Activated naive CD8-positive, alpha-beta T cell treated with anti-CD3 and anti-CD28 coated beads, Interleukin-2, amount 10 ng/mL, durations not matched to agents 7 days and 5 days (primary cell): ENCODE measurements at places on chromosomes 12 and 14. TPM values are rescaled to one million over a fixed set of nuclear protein-coding genes. Genes with fewer than 3 reads are reported as not detected.

CLSTN3 gene
- 99.3 TPM for total RNA-seq

YEATS4 gene
- 42.6 TPM for total RNA-seq

IGFBP6 gene
- 2.0 TPM for total RNA-seq

NRXN3 gene
- not detected for total RNA-seq

IFNG gene
- total RNA-seq = 0.91 TPM

SUPT16H gene
- 121 TPM for total RNA-seq

KRAS gene
- 33.7 TPM for total RNA-seq

ARHGDIB gene
- 1,244 TPM for total RNA-seq

REP15 gene
- 0.28 TPM for total RNA-seq

C14orf119 gene
- 47.4 TPM for total RNA-seq

LRIG3 gene
- not detected for total RNA-seq

PRIMA1 gene
- not detected for total RNA-seq

DNA sequence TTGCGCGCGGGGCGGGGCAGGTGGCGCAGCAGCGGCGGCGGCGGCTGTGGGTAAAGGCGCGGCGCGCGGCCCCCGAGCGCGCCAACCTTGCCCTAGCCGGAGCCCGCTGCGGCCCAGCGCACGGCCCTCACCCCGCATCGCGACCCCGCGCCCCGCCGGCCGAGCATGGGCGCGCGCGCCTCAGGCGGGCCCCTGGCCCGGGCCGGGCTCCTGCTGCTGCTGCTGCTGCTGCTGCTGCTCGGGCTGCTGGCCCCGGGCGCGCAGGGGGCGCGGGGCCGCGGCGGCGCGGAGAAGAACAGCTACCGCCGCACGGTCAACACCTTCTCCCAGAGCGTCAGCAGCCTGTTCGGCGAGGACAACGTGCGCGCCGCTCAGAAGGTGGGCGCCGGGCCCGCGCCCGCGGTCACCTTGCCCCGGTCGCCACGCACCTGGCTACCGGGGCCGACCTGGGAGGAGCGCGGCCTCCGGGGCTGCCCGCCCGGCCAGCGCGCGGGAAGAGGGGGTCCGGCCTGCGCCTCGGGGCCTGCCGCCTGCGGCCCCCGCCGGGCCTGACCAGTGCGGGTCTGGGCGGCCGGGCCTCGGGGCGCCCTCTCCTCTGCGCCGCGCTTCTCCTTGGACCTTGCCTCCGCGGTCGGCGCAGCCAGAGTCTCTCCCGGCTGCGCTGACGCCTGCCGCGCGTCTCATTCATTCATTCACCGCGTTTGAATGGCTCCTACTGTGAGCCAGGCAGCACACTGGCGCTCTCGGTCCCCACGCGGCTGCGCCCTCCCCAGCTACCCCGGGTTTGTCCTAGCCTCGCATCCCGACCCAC lies at the start of gene BRI3BP:
Gene BRI3BP, plus strand, starts transcription at position 20 of the 811 bp plus-strand sequence. Its CDS starts 146 bp downstream, at position 166.
- H3K4me3 ChIP-seq = peak within 1 kb of the TSS; percentile 95
- H3K4me1 ChIP-seq = peaks cover 21% of the 10 kb centered on the region

DNA sequence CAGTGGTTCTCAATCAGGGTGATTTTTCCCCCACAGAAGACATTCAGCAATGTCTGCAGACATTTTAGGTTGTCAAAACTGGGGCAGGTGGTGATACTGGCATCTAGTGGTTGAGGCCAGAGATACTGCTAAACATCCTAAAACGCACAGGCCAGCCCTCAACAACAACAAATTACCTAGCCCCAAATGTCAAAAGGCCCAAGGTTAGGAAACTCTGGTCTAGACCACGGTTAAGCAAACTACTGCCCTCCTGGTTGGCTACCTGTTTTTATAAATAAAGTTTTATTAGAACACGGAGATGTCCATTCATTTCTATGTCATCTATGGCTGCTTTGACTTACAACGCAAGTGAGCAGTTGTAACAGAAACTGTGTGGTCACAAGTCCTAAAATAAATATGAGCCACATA lies 186.7 kb downstream of the EFCAB11 start:
- no peaks in the 10 kb centered on the region for H3K36me3 ChIP-seq
- H3K4me3 ChIP-seq = peak overlapping the region; percentile 67
- DNase-seq = peak; percentile 41
- peaks cover 42% of the 10 kb centered on the region for H3K4me1 ChIP-seq
- peaks cover 6% of the 10 kb centered on the region for H3K27me3 ChIP-seq

DNA sequence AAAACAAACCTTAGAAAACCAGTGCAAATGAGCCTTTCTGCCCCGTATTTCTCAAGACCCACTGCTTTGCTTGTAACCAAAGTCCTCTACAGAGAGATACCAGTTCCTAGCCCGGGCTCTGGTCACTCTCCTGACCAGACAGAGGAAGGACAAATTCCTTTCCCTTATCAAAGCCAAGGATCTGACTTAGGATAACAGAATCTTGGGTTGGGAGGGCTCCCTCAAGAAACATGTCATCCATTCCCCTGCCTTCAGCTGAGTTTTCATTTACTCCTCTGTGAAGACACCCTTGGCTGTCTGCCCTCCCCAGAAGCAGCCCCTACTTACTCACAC lies 116.0 kb upstream of the PARP11 start:
- DNase-seq = no peak
- peaks cover 4% of the 10 kb centered on the region for H3K36me3 ChIP-seq
- no peak overlapping the region for H3K4me3 ChIP-seq

DNA sequence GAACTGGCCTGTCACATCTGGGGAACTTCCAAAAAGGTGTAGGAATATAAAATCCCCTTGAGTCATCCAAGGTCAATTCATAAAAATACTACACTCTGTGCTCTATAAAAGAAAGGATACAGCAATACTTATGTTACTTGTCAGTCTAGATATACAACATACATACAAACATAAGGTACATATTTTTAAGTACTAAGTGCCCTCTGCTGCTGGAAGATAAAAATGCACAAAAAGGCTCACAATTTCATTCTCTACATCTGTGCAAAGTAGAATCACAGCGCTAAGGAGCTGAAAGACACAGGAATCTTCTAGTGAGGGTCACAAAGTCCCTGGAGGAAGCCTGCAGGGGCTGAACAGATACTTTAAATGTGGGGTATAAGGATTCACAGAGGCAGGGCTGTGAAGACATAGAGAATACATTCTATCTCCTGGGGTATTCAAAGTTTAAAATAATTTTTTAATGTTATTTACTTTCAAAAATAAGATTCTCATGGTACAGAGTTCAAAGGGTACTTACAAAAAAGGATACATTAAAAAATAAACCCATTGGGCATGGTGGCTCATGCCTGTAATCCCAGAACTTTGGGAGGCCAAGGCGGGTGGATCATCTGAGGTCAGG lies 10.2 kb upstream of the GOLGA5 start:
- peaks cover 11% of the 10 kb centered on the region for H3K4me1 ChIP-seq
- no peaks in the 10 kb centered on the region for H3K27me3 ChIP-seq
- DNase-seq = no peak
- H3K4me3 ChIP-seq = no peak overlapping the region

- no peaks in the 10 kb centered on the region for H3K27me3 ChIP-seq
- no peak for DNase-seq
- H3K36me3 ChIP-seq = peaks cover 23% of the 10 kb centered on the region
- peaks cover 2% of the 10 kb centered on the region for H3K4me1 ChIP-seq
Observed at GRCh38 chr12:26648066-26648465, 184.9 kb downstream of the ITPR2 start.

GRCh38 chr14:100391724-100392123 lies 68.6 kb downstream of the SLC25A47 start:
- H3K4me1 ChIP-seq = peaks cover 8% of the 10 kb centered on the region
- no peak for DNase-seq
- no peak overlapping the region for H3K4me3 ChIP-seq
- H3K27me3 ChIP-seq = no peaks in the 10 kb centered on the region

- no peak for DNase-seq
- H3K27me3 ChIP-seq = peaks cover 10% of the 10 kb centered on the region
- no peaks in the 10 kb centered on the region for H3K4me1 ChIP-seq
- no peak overlapping the region for H3K4me3 ChIP-seq
- no peak overlapping the region for H3K27ac ChIP-seq
Observed at GRCh38 chr12:45008211-45008610, 42.7 kb downstream of the DBX2 start.

GRCh38 chr14:101601606-101602465 lies 40.5 kb downstream of the DIO3 start:
- H3K27me3 ChIP-seq = peaks cover 17% of the 10 kb centered on the region
- H3K27ac ChIP-seq = no peak overlapping the region
- DNase-seq = peak; percentile 15
- no peak overlapping the region for H3K4me3 ChIP-seq
- peaks cover 13% of the 10 kb centered on the region for H3K36me3 ChIP-seq
- H3K4me1 ChIP-seq = peaks cover 18% of the 10 kb centered on the region

DNA sequence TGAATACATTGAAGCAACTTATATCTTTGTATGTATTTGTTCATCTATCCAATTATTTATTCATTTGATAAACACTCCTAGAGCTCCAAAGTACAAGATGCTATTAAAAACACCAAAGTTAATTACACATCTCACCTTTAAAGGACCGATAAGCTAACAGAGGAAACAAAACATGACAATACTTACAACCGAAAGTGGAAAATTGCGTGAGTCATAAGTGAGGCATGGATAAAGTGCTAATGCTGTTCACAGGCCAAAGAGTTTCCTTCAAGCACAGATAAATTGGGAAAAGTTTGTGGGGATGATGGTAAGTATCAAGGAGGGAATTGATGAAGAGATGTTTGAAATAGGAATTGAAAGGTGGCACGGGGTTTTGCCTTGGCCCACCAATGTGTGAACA lies 172.8 kb upstream of the KITLG start:
- DNase-seq = no peak
- H3K27me3 ChIP-seq = no peaks in the 10 kb centered on the region
- H3K4me3 ChIP-seq = no peak overlapping the region

GRCh38 chr12:5758347-5758746 lies 186.7 kb downstream of the ANO2 start:
- DNase-seq = no peak
- no peaks in the 10 kb centered on the region for H3K36me3 ChIP-seq
- peaks cover 35% of the 10 kb centered on the region for H3K27me3 ChIP-seq
- no peak overlapping the region for H3K27ac ChIP-seq
- H3K4me3 ChIP-seq = no peak overlapping the region
- H3K4me1 ChIP-seq = no peaks in the 10 kb centered on the region

GRCh38 chr14:56491299-56492285 lies 88.0 kb upstream of the TMEM260 start:
- H3K27ac ChIP-seq = no peak overlapping the region
- DNase-seq = no peak
- H3K4me3 ChIP-seq = no peak overlapping the region
- peaks cover 4% of the 10 kb centered on the region for H3K4me1 ChIP-seq
- H3K36me3 ChIP-seq = no peaks in the 10 kb centered on the region

DNA sequence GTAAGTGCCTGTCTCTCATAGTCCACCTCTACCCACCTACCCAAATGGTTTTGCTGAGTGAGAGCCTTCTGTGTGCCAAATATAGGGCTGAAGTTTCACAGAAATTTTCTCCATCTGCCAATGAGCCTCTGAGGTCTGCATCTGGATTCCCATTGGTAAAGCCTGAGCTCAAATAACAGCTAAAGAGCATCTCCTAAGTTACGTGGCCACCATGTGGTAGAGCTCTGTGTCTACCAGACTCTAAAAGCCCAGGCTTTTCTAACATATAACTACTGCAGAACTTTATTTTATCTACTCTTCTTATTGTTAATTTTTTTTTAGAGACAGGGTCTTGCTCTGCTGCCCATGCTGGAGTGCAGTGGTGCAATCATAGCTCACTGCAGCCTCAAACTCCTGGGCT lies 16.0 kb downstream of the AMDHD1 start:
- H3K36me3 ChIP-seq = no peaks in the 10 kb centered on the region
- DNase-seq = no peak
- no peaks in the 10 kb centered on the region for H3K27me3 ChIP-seq
- no peaks in the 10 kb centered on the region for H3K4me1 ChIP-seq
- H3K27ac ChIP-seq = no peak overlapping the region
- H3K4me3 ChIP-seq = no peak overlapping the region

- peak overlapping the region; percentile 86 for H3K4me3 ChIP-seq
- peaks cover 42% of the 10 kb centered on the region for H3K4me1 ChIP-seq
- peaks cover 3% of the 10 kb centered on the region for H3K27me3 ChIP-seq
- peak; percentile 55 for DNase-seq
- H3K27ac ChIP-seq = peak overlapping the region; percentile 83
Observed at GRCh38 chr12:8033153-8034044, 883 bp downstream of the FOXJ2 start.

GRCh38 chr12:53068811-53069585 lies 10.2 kb downstream of the SPRYD3 start:
- H3K4me3 ChIP-seq = no peak overlapping the region
- no peaks in the 10 kb centered on the region for H3K27me3 ChIP-seq
- peaks cover 19% of the 10 kb centered on the region for H3K36me3 ChIP-seq
- H3K27ac ChIP-seq = no peak overlapping the region

GRCh38 chr14:70714055-70714550 lies 72.4 kb downstream of the TTC9 start:
- H3K36me3 ChIP-seq = no peaks in the 10 kb centered on the region
- peaks cover 5% of the 10 kb centered on the region for H3K27me3 ChIP-seq
- H3K4me3 ChIP-seq = no peak overlapping the region
- H3K4me1 ChIP-seq = peaks cover 3% of the 10 kb centered on the region

DNA sequence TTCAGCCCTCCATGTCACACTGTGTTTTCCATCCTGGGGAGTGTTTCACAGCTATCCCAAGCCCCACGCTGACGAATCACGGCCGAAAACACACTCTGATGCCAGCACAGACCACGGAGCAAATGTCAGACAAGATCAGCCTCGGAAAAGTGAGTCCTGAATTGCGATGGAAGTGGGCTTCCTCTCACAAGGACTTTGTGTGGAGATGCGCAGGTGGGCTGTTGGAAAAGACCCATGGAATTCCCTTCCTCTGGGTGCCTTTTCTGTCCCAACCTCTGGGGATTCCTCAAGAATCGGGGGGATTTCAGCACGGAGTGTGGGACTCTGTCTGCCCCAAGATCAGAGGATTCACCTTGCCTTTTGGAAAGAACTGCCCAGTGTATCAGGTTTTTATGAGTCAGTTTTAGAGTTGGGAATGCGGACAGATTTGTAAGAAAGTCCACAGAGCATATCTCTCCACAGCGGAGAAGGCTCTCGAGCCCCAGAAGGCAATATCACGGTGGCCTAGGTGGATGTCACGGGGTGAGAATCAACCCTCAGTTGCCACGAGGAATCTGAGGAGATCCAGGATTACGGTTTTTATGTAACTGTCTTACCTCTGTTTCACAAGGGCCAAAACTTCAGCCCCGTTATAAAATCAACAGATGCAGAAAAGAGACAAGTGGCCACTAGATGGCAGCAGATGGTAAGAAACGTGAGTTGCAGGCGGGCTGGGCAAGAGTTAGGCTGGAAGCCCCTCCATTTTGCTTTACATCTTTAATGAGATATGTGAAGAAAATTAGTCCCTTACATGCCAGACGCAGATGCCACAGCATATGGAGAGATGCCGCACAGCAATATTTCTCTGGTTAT lies 201.9 kb downstream of the DAD1 start:
- no peak overlapping the region for H3K4me3 ChIP-seq
- no peak for DNase-seq
- no peaks in the 10 kb centered on the region for H3K36me3 ChIP-seq
- no peak overlapping the region for H3K27ac ChIP-seq
- no peaks in the 10 kb centered on the region for H3K4me1 ChIP-seq

GRCh38 chr12:22282283-22282682 lies 52.2 kb downstream of the ST8SIA1 start:
- no peak overlapping the region for H3K27ac ChIP-seq
- peaks cover 10% of the 10 kb centered on the region for H3K27me3 ChIP-seq
- no peak overlapping the region for H3K4me3 ChIP-seq
- H3K36me3 ChIP-seq = peaks cover 1% of the 10 kb centered on the region
- no peaks in the 10 kb centered on the region for H3K4me1 ChIP-seq
- DNase-seq = no peak
